ENCODE measurements at places on chromosomes 6 and 20.

DNA sequence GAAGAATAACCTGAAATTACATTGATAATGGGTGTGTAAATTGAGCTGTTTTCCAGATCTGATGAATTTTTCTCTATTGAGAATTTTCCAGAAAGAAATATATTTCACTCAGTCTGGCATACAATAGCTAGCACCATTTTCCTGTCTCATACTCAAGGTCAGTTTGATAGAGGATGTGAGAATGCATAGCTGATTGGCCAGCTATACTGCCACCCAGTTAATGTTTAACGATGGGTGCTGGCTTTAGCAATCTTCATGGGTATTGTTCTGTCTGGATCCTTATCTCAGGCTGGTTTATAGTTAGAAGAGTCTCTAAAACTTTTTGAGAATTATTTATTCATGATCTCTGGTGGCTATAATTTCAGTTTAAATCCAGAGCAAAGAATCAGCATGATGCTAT is 147.4 kb downstream of the HDGFL1 start:
- DNase-seq: no peak

DNA sequence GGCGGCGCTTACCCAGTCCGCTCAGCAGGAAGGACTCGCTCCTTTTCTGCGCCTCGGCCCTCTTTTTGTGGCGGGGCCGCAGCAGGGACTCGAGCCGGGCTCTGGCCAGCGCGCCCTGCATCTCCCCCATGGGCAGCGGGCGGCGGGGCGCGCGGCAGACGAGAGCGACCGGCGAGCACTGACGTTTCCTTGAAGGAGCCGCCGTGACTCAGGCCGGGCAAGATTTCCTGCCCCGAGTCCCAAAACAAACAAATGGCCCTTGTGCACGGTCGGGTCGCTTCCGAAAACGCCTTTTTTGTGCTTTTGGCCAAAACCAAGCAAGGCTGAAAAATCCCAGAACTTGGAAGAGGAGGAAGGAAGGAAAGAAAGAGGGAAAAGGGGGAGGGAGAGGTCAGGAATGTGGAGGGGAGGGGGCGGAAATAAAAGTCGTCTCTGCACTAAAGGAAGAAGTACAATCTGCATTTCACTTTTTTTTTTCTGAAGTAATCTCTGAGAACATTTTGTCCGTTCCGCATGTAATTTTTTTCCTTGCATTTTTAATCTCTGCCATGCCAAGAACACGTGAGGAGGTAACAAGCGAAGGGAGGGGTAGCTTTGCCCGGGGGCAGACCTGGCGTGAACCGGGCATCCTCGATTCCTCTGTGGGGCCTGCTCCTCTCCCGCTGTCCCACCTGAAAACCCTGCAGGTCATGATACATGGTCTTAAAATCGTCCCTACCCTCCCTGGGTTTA is 123.3 kb upstream of the SLC2A12 start:
- DNase-seq: no peak

DNA sequence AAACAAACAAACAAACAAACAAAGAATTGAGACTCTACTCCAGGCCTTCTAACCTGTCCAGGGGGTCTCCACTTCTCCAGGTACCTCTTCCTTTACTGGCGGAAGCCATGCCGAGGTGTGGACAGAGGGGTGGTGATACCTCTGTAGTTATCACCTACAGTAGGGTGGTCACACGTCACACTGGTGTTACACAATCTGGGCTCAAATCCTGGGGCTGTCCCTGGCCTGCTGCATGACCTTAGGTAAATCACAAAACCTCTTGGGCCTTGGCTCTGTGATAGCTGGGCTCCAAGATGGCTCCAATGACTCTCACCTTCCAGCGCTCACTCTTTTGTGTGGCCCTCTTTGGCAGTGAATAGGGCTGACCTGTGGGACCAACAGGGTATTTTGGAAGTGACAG is 76.8 kb upstream of the ZNFX1 start:
- DNase-seq: no peak

GRCh38 chr20:43968341-43969000 is 53.8 kb downstream of the TOX2 start:
- DNase-seq: no peak

- no peak for DNase-seq
Observed at GRCh38 chr20:4120921-4121321, 105.6 kb upstream of the RNF24 start.

GRCh38 chr6:155710704-155711103 is 255.1 kb upstream of the NOX3 start:
- DNase-seq: no peak

DNA sequence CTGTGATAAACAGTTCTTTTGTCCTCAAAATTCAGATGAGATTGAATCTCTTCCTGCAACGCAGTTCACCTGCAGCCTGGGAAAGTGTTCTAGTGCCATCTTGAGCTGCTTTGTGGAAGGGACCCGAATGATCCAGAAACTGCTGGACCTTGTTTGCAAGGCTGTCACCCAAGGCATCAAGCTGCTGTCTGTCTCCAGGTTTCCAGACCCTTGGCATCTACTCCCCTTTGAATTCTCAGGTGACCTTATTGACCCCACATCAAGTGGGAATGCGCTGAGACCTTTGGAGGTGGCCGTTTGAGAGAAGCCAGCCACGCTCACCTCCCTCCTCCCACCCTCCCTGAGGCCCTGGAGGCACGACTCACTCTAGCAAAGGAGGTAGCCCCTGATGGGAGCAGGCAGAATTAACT is 112.5 kb downstream of the EDN3 start:
- no peak for DNase-seq

DNA sequence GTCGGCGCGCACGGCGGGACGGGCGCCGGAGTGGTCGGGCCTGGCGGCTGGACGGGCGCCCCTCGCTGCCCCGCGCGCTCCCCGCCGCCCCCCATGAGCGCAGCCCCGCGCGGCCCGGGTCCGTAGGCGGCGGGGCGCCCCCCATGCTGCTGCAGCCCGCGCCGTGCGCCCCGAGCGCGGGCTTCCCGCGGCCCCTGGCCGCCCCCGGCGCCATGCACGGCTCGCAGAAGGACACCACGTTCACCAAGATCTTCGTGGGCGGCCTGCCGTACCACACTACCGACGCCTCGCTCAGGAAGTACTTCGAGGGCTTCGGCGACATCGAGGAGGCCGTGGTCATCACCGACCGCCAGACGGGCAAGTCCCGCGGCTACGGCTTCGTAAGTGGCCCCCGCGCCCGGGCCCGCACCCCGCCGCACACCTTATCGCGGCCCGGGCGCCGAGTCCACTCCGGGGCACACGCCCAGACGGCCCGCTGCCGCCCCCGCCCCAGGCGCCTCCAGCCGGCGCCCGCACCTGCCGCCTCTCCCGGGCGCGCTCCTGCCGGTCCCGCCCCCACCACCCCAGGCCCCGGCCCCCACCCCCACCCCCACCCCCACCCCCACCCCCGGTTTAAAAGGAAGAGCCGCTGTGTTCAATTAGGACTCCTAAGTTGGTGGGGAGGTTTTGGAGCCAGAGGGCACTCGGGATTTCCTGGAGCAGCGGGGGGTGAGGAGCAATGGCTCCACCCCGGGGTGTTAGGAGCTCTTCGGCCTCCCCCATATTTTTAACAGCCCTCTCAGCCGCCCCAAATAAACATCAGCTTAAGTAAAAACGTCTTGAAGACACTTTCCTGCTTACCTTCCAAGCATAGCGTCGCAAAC is 474 bp downstream of the RBM38 start:
- DNase-seq: no peak

GRCh38 chr6:126063512-126064146 is 77.3 kb downstream of the TRMT11 start:
- DNase-seq: no peak

- DNase-seq: no peak
Observed at GRCh38 chr20:56690531-56691175, 61.5 kb downstream of the TFAP2C start.

DNA sequence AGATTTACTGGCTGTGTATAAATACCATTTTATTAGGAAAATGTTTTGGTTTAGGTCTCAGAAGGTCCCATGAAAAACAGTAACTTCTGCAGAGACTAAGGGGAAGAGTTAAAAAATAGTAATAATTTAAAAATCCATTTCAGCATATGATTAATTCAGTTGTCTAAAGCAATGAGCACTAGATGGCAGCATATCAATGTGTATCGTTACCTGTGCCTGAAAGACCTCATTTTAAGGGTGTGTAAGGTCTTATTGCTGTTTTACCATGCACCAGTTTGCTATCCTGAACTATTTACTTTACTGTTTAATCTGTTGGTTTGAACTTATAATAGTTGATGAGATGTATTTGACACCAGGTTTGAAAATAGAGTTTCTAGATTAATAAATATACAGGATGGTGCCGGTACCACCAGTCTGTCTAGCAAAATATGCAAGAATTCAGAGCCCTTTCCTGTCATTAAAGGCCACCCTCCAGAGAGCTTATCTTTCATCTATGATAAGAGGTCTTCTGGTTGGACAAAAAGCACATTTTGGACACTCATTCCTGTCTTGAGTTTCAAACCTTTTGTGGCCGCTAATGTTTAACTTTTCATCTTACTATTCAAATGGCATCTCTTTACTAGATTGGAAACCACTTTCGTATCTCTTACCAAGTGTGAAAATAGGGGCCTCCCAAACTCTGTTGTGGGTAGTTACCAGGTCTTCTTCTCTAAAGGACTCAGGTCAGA is 8.9 kb upstream of the AHI1 start:
- peak; percentile 33 for DNase-seq

DNA sequence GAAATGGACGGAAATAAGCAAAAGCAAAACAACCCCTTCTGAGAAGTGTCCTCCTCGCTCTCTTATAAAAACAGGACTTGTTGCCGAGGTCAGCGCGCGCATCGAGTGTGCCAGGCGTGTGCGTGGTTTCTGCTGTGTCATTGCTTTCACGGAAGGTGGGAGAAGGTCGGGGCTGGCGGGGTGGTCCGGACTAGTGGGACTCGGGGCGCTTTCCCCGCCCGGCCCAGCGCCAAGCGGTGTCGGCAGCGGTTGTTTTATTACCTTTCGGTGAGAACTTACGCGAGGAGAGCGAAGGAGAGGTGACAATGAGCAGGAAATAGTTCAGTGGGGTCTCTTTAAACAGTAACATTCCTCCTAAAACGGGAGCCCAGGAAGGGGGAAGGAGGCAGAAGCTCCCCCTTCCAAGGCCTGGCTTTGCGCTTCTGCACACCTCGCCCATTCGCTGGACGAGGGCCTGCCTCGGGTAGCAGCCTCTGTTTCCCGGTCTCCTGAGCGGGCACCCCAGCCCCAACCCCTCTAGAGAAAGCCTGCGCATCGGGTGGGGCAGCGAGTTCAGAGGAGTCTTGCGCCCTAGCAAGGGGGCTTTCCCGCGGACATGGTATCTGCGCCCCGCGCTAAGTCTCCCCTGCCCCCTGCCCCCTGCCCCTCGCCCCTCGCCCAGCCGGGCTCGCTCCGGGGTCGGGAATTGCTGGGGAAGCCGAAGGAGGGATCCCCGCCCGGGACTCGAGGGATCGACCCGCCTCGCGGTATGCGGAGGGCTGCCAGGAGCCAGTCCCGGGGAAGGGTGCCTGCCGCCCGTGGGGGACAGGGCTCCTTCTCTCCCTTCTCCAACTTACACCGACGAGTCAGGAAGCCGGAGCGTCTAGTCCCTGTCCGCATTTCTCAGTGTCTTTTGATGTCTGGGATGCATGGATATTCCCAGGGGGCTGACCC is 1.2 kb upstream of the TBXT start:
- DNase-seq: no peak

DNA sequence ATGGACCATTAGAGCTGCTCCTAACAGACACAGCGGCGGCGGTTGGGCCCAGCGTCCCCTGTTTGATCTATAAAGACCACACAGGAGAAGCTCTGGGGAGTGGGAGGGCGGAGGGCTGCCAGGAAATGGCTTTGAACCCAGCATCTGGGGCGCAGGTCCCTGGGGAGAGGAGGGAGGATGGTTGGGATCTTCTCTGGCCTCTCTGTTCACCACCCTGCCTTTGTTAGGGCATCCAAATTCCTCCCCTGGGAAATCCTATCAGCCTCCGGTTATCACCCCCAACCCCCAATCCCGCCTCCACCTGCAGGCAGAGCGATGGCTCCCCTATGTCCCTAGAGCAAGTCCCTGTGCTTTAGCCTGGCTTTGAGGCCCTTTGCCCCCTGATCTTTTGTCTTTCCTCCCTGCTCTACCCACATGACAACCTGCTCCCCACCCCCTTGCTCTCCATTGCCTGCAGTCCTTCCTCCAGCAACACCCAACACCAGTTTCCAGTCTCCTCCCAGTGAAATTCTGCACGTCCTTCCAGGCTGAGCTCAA is 7.1 kb downstream of the XKR7 start:
- no peak for DNase-seq

DNA sequence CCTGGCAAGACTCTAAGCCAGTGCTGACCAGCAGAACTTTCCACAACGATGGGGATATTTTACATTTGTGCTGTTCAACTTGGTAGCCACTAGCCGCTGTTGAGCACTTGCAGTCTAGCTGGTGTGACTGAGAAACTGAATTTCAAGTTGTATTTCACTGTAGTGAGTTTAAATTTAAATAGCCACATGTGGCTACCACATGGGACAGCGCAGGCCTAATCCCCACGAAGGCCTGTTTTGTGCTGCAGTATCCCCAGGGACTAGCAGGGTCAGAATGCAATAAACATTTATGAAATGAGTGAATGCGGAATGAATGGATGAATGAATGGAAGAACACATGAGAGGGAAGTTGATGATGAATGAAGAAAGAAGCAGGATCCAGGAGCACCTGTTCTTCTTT is 115.8 kb downstream of the TRERF1 start:
- DNase-seq: no peak

- no peak for DNase-seq
Observed at GRCh38 chr6:45084257-45084656, 243.9 kb upstream of the RUNX2 start.

GRCh38 chr6:1596088-1596852 is 13.4 kb upstream of the FOXC1 start:
- DNase-seq: peak; percentile 45

DNA sequence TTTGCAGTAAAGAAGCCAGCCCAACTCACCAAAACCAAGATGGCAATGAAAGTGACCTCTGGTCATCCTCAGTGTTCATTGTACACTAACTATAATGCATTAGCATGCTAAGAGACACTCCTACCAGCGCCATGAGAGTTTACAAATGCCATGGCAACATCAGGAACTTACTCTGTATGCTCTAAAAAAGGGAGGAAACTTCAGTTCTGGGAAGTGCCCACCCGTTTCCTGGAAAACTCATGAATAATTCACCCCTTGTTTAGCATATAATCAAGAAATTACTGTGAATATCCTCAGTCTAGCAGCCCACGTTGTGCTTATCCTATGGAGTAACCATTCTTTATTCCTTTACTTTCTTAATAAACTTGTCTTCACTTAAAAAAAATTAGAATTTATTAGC is 19.4 kb upstream of the TRERF1 start:
- DNase-seq: no peak

- DNase-seq: peak; percentile 46
Observed at GRCh38 chr6:90271831-90272230, 24.8 kb downstream of the BACH2 start.

- no peak for DNase-seq
Observed at GRCh38 chr6:15152700-15153099, 93.2 kb upstream of the JARID2 start.

- DNase-seq: peak; percentile 86
Observed at GRCh38 chr6:31652925-31653724, 664 bp upstream of the BAG6 start.

GRCh38 chr20:58702859-58703648 is 10.5 kb downstream of the NPEPL1 start:
- DNase-seq: no peak

GRCh38 chr6:116255246-116255800 is 1.4 kb upstream of the TSPYL4 start:
- no peak for DNase-seq

GRCh38 chr20:48460681-48461080 is 367.1 kb downstream of the PREX1 start:
- no peak for DNase-seq

All from stimulated activated naive CD4-positive, alpha-beta T cell (primary cell).